ENCODE measurements at places on chromosomes 3 and 15.

- DNase-seq, result peak; percentile 63
Measured at GRCh38 chr15:70432924-70433495, 330.3 kb downstream of the UACA start.

GRCh38 chr3:53188136-53188685 is 27.2 kb downstream of the PRKCD start:
- no peak for DNase-seq

DNA sequence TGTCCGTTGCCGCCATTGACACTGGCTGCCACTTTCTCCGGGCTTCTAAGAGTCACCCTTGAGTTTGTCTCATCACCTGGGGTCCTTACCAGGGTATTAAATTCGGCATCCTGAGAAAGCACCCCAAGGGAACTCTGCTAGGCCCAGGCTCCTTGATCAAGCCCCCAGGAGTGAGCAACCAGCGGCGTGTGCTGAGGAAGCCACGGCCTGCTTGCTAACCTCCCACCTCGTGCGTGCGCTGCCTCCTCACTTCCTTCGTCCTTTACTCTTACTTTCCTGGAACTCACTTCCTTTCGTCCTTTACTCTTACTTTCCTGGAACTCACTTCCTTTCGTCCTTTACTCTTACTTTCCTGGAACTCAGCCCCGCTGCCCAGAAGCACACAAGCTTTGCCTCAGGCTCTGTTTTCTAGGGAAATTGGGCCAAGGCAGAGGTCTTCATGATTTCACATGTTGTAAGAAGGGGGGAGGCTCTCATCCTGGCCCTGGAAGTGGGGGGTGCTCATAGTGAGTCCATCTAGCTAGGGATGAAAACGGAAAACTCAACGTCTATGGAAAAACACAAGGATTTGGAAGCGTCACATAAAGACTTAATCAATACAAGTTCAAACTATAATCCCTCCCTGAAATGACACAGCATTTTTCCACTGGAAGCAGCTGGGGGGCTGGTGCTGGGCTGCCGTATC is 36.7 kb upstream of the BDH1 start:
- no peak for DNase-seq

- no peak for DNase-seq
Measured at GRCh38 chr3:101303089-101303731, 17.2 kb downstream of the IMPG2 start.

GRCh38 chr3:30020380-30020779 is 586.0 kb upstream of the TGFBR2 start:
- no peak for DNase-seq

DNA sequence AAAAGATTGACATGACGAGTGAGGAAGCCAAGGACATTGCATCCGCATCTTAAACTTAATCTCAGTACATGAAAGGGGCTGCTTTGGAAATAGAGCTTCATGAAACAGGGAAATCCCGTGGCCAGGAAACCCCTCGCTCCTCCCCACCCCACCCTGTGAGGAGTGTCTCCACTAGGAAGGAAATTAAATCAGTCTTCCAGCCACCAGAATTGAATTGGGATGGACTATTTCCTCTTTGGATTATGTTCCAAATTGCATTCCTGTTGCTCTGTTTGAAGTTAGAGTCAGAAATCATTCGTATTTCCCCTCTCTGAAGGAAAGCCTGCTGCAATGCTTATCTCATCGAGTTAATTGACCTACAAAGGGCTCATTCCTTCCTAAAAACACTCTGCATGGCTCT is 35.8 kb downstream of the CLDN11 start:
- no peak for DNase-seq

GRCh38 chr3:141507392-141508066 is 20.7 kb downstream of the RASA2 start:
- DNase-seq, result no peak

All from HuH-7.5 (cell line).